T-helper 2 cell (primary cell): ENCODE measurements at places on chromosomes 5 and 9.
A peak's percentile ranks its signal among the peaks of the same experiment; 100 is the strongest.

GRCh38 chr5:116464144-116464708 is 110.4 kb downstream of the SEMA6A start:
- no peak for DNase-seq

DNA sequence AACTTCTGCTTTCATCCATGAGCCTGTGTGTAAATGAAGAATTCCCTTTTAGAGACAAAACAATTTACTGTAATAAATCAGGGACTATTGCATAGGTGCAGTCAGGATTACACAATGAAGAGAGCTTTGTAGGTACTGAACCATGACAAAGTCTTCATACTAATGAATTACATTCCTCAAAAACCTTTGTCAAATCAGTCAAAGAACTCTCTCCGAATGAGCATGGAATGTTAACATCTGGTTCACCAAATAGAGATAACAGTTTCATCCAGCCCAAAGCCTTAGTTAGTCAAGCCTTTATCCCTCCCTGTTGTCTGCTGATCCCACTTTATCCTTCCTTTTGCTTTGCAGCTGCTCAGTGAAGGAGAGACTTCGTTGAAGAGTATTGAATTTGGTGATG is 62.9 kb upstream of the DMRTA1 start:
- DNase-seq: no peak

DNA sequence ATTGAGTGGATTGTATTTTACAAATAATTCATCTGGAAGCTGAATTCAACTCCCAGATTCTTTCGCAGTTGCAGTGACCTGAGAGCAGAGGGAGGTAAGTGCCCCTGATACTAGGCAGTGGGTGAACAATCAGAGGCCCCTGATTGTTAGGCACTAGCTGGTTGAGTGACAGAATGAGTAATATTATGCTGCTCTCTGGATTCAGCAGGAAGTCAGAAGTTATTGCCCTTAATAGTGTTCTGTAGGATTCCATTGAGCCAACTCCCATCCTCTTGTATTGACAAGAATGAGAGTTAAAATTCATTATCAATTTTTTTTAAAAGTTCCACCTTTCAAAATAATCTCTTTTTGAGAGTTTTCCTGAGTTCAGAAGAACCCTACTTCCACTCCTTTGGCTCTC is 301.2 kb downstream of the DTWD2 start:
- no peak for DNase-seq

- no peak for DNase-seq
Observed at GRCh38 chr9:94976077-94976476, 249.6 kb downstream of the AOPEP start.

DNA sequence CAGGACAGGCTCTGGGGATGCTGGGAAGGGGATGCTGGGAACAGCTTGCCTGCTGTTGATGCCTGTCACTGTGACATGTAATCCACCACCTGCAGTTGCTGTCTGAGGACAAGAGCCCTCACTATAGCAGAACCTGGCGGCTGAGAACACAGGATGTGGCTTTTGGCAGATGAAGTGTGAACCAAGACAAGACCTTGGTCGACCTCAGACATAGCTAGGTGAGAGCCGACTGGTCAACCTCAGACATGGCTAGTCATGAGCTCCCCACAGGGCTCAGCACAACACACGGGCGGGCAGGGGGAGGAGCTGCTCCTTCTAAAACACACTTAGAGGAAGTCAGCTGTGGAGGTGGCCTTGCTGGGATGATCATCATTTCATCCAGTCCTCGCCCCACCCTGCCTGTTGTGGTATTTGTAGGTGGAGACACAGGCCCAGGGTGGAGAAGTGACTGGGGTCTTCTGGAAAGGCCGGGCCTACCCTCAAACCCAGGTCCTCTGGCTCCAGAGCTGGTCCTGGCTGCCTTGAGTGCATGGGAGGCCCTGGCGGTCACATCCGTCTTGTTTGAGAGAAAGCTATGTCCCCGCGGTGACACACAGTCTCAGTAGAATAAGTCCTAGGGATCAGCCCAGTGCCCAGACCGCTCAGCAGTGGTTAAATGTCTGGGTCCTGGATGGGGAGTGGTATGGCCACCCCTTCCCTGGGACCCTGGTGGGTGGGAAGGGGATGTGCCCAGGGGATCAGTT is 6.1 kb downstream of the SUSD3 start:
- peak; percentile 70 for DNase-seq

- DNase-seq: no peak
Observed at GRCh38 chr9:114798780-114799427, 6.9 kb downstream of the TNFSF15 start.

GRCh38 chr9:4904322-4905134 is 80.5 kb upstream of the JAK2 start:
- DNase-seq: no peak

DNA sequence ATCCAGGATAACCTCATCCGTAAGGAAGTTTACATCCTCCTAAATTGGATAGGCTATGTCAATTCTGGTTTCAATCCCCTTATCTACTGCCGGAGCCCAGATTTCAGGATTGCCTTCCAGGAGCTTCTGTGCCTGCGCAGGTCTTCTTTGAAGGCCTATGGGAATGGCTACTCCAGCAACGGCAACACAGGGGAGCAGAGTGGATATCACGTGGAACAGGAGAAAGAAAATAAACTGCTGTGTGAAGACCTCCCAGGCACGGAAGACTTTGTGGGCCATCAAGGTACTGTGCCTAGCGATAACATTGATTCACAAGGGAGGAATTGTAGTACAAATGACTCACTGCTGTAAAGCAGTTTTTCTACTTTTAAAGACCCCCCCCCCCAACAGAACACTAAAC is 1.3 kb downstream of the ADRB2 start:
- no peak for DNase-seq

DNA sequence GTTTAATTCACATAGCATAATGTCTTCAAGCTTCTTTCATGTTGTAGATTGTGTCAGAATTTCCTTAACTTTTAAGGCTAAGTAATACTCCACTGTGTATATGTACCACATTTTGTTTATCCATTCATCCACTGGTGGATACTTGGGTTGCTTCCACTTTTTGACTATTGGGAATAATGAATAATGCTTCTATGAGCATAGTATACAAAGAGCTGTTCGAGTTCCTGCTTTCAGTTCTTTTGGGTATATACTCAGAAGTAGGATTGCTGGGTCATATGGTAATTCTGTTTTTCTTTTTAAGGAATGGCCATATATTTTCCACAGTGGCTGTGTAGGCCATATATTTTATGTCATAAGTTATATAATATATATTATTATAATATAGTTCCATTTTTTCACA is 3.6 kb upstream of the FAM120AOS start:
- DNase-seq: no peak

DNA sequence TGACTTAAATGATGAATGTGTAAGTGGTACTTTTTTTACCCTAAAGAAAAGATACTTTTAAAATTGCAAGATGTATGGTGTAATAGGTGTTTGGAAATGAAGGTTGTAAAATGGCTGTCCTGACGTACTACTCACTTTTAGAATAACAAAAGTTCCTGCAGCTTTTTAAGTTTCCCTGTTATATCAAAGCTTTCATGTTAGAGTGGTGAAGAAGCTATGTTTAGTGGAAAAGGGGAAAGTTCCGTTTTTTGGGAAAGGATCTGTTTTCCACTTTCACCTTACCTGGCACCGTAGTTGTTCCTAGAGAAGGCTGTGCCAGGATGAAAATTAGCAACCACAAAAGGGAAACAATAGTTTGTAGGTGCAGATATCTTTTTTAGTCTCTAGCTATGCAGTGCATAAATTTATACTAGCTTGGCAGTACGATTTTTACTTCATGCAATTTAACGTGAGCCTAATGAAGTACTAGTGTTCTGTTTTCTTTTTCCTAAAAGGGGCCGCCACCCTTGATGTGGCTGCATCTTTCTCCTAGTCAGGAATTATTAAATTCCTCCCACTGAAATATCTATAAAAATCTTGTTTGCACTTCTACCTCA is 1.3 kb downstream of the TNPO1 start:
- DNase-seq: no peak

GRCh38 chr9:129310666-129311350 is 132.7 kb upstream of the IER5L start:
- DNase-seq: no peak

GRCh38 chr9:27625751-27626150 is 52.5 kb upstream of the C9orf72 start:
- no peak for DNase-seq

- DNase-seq: no peak
Observed at GRCh38 chr9:136719195-136719880, 7.0 kb downstream of the DIPK1B start.

GRCh38 chr9:28212979-28213378 is 639.7 kb upstream of the C9orf72 start:
- DNase-seq: no peak
